Osteocyte (in vitro differentiated cells): ENCODE measurements at places on chromosomes 11 and 22.

- DNase-seq: no peak
These were observed 1.1 kb upstream of the ALG8 start for GRCh38 chr11:78140392-78141077.

- DNase-seq: no peak
These were observed 226.9 kb downstream of the OPCML start for GRCh38 chr11:133305208-133305956.

- no peak for DNase-seq
These were observed 24.6 kb upstream of the GRAMD4 start for GRCh38 chr22:46595545-46595944.

- no peak for DNase-seq
These were observed 22.5 kb upstream of the ADA2 start for GRCh38 chr22:17241576-17242330.

GRCh38 chr11:47411884-47412746 lies 3.7 kb downstream of the SLC39A13 start:
- DNase-seq: peak; percentile 90

- no peak for DNase-seq
These were observed 49.4 kb upstream of the PICALM start for GRCh38 chr11:86118253-86118652.

DNA sequence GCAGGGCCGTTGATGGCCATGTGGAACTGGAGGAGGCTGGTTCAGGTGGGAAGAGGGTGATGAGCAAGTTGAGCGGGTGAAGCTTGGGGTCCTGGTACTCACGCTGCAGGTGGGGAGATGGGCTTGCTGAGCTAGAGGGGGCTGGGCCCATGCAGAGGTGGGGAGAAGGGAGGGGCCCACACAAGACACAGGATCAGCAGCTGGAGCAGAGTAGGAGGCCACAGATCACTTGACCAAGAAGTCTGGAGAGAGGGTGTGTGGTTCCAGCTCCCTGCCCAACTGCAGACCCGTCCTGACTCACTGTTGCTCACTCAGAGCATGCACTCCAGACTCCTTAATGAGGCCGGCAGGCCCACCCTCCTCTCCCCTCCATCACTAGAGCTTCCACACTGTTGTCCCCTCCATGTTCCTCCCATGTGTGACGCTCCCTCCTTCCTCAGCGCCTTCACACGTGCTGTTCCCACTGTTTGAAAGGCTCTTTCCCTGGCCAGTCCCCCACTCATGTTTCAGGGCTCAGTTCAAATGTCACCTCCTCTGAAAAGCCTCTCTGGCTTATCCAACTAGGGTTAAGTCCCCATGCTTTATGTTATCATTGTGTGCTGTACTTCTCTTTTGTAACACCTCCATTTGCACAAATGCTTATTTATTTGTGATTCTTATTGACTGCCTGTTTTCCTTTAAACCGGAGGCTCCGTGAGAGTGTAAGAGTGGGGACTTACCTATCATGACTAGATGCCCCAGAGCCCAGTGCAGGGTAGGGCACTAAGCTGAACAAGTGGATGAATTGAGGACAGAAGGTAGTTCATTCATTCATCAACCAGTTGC lies 2.3 kb downstream of the CCDC86 start:
- DNase-seq: no peak

DNA sequence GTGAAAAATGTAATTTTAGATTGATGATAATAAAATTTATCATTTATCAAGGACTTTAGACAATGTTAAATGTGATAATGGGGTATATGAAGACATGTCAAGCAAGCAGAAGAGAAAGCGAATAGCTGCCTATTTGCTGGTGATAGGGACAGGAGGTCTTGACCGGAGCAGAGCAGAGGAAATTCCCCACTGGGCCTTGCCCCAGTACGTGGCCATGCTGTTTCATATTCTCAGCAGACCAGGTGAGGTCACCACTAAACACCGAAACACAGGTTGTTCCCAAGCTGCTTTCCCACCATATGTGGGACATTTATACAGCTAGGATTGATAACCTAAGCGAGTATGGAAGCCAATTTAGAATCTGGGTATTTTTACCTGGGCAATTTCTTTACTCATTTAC lies 1629.6 kb downstream of the FAM181B start:
- no peak for DNase-seq

DNA sequence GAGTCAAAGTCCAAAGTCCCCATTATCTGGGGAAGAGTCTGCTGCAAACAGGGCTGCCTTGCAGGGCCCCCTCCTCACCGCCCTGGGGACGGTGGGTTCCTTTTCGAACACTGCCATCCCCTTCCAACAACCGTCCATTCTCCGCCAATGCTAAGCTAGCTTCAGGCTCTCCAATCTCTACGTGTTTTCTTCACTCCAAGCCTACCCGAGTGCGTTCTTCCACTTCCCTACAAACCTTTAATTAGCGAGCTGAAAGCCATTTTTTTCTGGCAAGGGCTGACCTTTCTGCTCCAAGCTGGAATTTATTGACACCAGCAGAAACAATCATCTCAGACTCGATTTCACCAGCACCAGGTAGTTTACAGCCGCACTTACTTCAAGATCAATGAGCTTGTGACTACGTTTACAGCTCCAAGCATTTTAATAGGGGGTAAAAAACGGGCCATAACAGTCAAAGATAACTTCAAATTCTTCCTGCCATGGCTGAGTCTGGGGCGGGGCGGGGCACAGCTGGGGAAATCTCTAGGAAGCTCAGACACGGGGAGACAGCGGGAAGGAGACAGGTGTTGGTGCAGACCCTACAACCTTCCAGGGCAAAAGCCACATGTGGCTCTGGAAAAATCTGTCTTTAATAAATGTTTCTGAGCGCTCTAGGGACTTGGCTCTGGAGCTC lies 82.2 kb downstream of the PHF21B start:
- no peak for DNase-seq

DNA sequence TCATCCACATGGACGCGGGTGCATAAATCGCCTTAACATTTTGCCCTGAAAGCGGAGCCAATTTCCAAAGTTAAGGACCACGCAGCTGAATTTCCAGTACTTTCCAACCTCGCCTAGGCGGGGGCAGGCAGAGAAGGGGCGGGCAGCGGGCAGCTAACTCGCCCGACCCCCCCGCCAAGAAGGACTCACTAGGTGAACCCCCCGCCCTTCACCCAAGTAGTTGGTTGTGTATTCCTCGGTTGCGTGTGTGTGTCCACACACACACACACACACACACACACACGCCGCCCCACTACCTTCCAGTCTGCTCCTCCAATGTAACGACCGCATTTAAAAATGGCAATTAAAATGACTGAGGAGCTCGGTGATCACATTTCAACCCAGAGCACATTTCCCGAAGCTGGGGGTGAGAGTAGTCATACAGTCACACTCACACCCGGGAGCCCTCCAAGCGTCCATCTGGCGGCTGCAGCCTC lies 1.4 kb downstream of the TENM4 start:
- DNase-seq: no peak

DNA sequence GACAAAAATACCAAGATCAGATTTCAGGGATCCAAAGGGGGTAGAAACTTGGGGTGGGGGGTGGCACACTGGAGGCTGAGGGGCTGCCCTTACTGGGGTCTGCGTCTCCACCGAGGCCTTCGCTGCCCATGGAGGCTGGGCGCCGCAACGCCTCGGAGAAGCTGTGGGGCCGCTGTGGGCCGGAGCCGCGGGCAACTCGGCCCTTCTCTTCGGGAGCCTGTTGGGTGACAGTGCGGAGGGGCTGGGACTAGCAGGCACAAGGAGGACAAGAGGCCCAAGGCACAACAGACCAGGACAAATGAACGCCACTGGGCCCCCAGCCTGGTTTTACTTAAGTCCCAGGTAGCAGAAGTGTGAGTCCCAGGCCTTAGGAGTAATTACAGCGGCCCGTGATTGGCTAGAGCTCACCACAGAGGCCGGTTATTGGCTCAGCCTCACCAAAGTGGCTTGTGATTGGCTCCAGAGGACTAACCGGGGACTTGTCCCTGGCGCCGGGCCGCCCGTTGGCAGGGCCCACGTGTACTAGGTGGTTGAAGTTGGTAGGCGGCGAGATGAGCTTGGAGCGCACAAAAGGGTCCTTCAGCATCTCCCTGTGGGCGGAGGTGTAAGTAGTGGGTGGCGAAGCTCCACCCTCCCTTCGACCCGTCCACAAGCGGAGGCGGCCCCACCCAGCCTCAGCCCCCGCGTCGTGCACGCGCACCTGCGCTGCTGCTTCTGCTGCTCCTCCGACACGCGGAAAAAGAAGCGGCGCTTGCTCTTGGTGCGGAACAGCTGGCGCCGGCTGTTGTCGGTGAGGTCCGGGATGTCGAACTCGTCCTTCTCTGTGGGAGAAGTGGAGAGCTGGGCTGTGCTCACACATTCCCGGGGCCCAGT lies 16.5 kb upstream of the MEN1 start:
- no peak for DNase-seq

DNA sequence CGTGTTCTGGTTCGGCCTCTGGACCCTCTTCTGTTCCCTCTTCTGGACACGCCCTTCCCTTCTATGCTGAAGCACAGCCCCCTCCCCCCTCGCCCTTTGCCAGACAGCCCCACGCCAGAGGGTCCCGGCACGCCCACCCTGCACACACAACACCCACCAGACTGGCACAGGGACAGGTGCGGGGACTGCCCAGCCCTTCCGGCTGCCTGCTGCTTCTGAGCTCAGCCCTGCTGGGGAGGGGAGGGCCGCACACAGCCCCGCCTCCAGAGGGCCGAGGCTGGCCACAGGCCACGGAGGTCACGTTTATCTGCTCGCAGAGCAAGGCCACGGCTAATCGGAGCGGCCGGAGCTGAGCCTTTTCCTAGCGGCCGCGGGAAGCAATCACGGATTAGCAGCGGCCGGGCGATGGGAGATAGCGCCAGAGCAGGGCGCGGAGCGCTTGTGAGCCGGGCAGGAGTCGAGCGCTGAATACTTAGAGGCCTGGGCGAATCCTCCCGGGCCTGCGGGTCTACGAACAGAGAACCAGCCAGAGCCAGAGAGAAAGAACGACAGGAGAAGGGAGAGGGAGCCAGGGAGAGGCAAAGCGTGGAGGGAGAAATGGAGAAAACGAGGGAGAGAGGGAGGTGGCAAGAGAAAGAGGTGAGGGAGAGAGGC lies 21.5 kb downstream of the OTUB1 start:
- no peak for DNase-seq

DNA sequence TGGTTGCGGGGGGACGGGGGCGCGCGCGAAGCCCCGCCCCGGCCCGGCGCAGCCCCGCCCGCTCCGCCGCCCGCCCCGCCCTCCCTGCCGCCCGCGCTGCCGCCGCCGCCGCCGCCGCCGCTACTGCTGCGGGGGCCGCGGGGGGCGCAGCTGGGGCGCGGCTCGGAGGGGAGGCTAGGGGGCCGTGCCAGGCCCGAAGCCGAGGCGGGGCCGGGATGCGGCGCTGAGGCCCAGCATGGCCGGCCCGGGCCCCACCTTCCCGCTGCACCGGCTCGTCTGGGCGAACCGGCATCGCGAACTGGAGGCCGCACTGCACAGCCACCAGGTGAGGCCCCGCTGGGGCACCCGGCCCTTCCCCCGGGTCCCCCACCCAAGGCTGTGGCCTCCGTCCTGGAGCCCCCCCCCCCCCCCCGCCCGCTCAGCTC lies at the start of gene ANKRD13D:
ANKRD13D (plus strand) TSS at position 78 of the 425 bp plus-strand sequence; CDS start at position 236, 158 bp downstream.
- DNase-seq: no peak
